Fibroblast of lung (primary cell): ENCODE measurements at places on chromosomes 13 and 19. TPM values are rescaled to one million over a fixed set of nuclear protein-coding genes. Genes with fewer than 3 reads are reported as not detected.

DNA sequence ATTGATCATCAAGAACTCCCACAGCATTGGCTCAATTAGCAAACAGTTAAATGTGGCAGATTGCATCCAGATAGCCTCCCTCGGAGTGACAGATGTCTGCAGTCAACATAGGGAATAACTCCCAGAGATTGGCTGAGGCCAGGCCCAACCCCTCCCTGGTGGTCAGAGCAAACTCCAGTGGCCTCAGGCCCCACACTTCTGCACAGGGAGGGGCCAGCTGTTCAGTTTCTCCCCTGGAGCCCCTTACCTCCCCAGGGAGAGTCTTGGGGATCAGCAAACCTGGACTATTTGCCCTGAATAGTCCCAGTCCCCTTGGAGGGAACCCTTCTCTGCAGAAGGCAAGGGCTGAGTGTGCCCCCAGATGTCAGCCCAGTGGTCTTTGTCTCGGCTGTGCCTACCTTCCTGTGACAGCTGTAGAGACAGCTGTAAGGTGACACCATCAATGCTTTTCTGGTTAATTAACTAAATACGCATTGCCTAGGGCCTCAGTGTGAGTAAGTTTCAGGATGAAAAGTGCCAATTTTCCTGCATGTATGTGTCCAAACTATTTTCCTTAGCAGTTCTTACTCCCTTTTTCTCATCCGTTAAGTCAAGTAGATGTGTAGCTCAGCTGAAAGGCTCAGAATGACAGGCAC, 102.7 kb upstream of the UQCRFS1 start:
- no peak for DNase-seq
- no peak overlapping the region for H3K27ac ChIP-seq
- H3K4me3 ChIP-seq, result no peak overlapping the region
- no peaks in the 10 kb centered on the region for H3K27me3 ChIP-seq

- no peaks in the 10 kb centered on the region for H3K4me1 ChIP-seq
- H3K4me3 ChIP-seq, result no peak overlapping the region
- no peak for DNase-seq
- no peak overlapping the region for H3K27ac ChIP-seq
- H3K27me3 ChIP-seq, result no peaks in the 10 kb centered on the region
- H3K36me3 ChIP-seq, result no peaks in the 10 kb centered on the region
Observed at GRCh38 chr13:48993150-48993549, 17.4 kb downstream of the FNDC3A start.

NALCN gene
- 0.77 and 1.5 TPM in 2 replicates for total RNA-seq

- no peaks in the 10 kb centered on the region for H3K27me3 ChIP-seq
- no peak for DNase-seq
- H3K4me1 ChIP-seq, result no peaks in the 10 kb centered on the region
- H3K27ac ChIP-seq, result no peak overlapping the region
Observed at GRCh38 chr19:46995492-46995891, 24.1 kb upstream of the NPAS1 start.

C2CD4C gene
- under 0.01 and 0.17 TPM in 2 replicates for total RNA-seq

GRCh38 chr13:110636701-110637201, 21.4 kb downstream of the NAXD start:
- peaks cover 45% of the 10 kb centered on the region for H3K36me3 ChIP-seq
- no peak for DNase-seq
- H3K27me3 ChIP-seq, result no peaks in the 10 kb centered on the region
- peaks cover 8% of the 10 kb centered on the region for H3K4me1 ChIP-seq
- no peak overlapping the region for H3K27ac ChIP-seq

IGFLR1 gene
- total RNA-seq, result 0.17 and 0.51 TPM in 2 replicates

DNA sequence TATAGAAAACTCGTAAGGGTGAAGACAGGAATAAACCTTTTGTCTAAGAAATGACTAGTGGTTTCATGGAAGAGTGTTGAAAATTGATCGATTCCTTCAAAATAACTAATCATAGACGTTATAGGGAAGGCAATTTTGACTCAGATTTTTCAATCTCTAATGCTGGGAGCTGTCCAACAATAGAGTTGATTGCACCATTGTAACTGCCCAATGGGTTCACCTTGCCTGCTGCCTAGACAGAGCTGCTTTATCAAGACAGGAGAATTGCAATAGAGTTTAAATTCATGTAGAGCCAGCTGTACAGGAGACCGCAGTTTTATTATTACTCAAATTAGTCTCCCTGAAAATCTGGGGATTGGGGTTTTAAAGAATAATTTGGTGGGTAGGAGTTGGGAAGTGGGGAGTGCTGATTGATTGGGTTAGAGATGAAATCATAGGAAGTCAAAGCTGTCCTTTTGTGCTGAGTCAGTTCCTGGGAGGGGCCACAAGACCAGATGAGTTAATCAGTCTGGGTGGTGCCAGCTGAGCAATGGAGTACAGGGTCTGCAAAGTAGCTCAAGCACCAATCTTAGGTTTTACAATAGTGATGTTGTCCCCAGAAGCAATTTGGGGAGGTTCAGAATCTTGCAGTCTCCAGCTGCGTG, 16.8 kb upstream of the ADGRE2 start:
- no peak for DNase-seq
- no peak overlapping the region for H3K27ac ChIP-seq
- H3K36me3 ChIP-seq, result no peaks in the 10 kb centered on the region
- H3K4me1 ChIP-seq, result no peaks in the 10 kb centered on the region

- no peak overlapping the region for H3K4me3 ChIP-seq
- no peak for DNase-seq
- H3K27me3 ChIP-seq, result no peaks in the 10 kb centered on the region
- H3K27ac ChIP-seq, result no peak overlapping the region
- no peaks in the 10 kb centered on the region for H3K36me3 ChIP-seq
Observed at GRCh38 chr13:110109140-110109783, 197.7 kb downstream of the COL4A1 start.

ZNF677 gene
- 15.7 and 25.3 TPM in 2 replicates for total RNA-seq

SPIB gene
- total RNA-seq, result under 0.01 TPM in 1 of 2 replicates, not detected in the other

- no peaks in the 10 kb centered on the region for H3K4me1 ChIP-seq
- H3K4me3 ChIP-seq, result no peak overlapping the region
- H3K27me3 ChIP-seq, result no peaks in the 10 kb centered on the region
- no peak for DNase-seq
Observed at GRCh38 chr19:39937094-39937720, 2.8 kb upstream of the FCGBP start.

DNA sequence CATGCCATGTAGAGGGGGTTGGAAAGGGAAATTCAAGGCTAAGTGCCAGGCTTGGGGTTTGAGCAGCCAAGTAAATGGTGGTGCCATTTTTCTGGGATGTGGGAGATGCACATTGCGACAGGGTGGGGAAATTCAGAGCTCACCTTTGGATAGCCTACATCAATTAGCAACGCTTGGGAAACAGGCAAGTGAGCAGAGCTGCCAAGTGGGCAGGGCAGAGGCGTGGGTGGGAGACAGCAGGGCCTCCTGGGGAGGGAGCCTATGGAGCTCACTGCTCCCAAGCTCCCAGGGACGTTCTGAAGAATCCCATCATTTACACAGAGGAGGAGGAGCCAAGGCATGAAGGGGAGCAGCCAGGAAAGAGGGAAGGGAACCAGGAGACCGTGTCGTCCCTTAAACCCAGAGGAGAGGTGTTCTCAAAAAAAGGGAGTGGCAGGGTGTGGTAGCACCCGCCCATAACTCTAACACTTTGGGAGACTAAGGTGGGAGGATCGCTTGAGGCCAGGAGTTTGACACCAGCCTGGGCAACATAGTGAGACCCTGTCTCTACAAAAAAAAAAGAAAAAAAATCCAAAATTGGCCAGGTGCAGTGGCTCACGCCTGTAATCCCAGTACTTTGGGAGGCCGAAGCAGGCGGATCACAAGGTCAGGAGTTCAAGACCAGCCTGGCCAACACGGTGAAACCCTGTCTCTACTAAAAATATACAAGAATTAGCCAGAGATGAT, 11.5 kb upstream of the CCNE1 start:
- no peaks in the 10 kb centered on the region for H3K36me3 ChIP-seq
- DNase-seq, result no peak
- H3K4me1 ChIP-seq, result no peaks in the 10 kb centered on the region
- H3K27me3 ChIP-seq, result no peaks in the 10 kb centered on the region

DNA sequence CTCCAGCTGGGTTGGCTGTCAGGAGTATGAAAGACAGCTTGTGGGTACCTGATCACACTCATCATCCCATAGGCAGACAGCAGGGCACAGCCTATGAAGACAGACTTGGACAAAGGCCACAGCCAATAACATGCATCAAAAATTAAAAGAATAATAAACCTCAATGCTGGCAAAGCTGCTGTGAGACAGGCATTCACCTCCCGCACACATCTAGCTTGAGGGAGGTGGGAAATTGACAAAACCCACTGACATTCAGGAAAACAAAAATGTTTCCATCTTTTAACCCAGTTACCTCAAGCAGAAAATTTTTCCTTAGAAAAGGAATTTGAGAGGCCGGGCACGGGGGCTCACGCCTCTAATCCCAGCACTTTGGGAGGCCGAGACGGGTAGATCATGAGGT, 14.4 kb downstream of the IL12RB1 start:
- H3K27ac ChIP-seq, result no peak overlapping the region
- no peak overlapping the region for H3K4me3 ChIP-seq
- H3K4me1 ChIP-seq, result no peaks in the 10 kb centered on the region

XRCC1 gene
- 13.6 and 14.5 TPM in 2 replicates for total RNA-seq

- peaks cover 8% of the 10 kb centered on the region for H3K27me3 ChIP-seq
- DNase-seq, result no peak
- peaks cover 3% of the 10 kb centered on the region for H3K36me3 ChIP-seq
- H3K27ac ChIP-seq, result no peak overlapping the region
- no peak overlapping the region for H3K4me3 ChIP-seq
Observed at GRCh38 chr19:2356036-2356646, 3.9 kb upstream of the TMPRSS9 start.

DNA sequence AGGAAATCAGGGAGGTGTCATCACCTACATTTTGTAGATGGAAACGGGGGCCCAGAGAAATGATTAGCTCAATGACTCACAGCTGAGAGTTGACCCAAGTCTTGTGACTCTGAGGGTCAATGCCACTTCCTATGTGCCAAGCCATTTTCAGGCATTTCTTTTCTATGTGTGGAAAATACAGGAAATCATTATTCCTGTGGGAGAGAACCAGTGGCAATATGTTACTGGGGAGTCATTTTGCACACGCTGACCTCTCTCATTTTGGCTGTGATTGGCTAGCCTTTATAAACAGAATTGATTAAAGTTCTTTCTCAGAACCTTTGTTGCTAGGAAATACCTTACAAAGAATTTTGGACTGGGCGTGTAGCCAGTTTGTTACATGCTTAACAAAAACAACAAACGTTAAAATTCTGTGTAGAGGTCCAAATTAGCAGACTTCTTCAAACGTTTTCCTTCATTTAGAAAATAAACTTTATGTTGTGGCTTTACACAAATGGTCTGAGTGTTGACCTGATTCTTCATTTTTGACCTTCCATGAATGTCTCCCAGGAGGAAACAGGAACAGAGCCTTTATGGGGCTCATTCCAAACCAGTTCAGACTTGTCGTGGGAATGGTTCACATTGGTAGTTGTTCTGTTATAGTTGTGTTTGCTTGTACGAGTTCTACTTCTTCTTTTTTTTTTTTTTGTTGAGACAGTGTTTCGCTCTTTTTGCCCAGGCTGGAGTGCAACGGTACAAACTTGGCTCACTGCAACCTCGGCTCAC, 11.4 kb downstream of the PCCA start:
- H3K4me3 ChIP-seq, result peak overlapping the region; percentile 12
- H3K27me3 ChIP-seq, result no peaks in the 10 kb centered on the region
- H3K27ac ChIP-seq, result peak overlapping the region; percentile 30

CLEC17A gene
- total RNA-seq, result 0.17 TPM in 1 of 2 replicates, not detected in the other

GRCh38 chr13:106874323-106874722, 306.4 kb upstream of the ARGLU1 start:
- no peaks in the 10 kb centered on the region for H3K4me1 ChIP-seq
- no peaks in the 10 kb centered on the region for H3K27me3 ChIP-seq
- H3K4me3 ChIP-seq, result no peak overlapping the region

DNA sequence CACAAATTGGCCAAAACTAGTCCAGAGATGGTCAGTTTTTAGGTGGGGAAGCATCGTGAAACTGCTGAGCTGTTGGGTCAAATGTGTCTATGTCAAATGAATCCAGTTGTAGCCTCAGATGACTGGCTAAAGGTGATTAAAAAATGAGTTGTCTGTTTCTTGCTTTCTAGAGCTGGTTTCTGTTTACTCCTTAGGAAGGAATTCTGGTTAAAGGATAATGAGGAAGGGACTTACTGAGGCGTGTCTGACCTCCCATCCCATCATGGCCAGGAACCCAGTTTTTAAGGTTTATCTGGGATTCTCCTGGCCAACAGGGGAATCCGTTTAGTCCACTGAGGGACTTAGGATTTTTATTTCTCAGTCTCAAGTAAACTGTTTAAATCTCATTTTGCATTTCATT, 256.5 kb downstream of the UQCRFS1 start:
- H3K27me3 ChIP-seq, result no peaks in the 10 kb centered on the region
- H3K4me3 ChIP-seq, result no peak overlapping the region
- no peak for DNase-seq
- peaks cover 11% of the 10 kb centered on the region for H3K4me1 ChIP-seq
- no peaks in the 10 kb centered on the region for H3K36me3 ChIP-seq

INSL3 gene
- total RNA-seq, result not detected in 2 replicates

PRDX2 gene
- 166 and 228 TPM in 2 replicates for total RNA-seq

DNA sequence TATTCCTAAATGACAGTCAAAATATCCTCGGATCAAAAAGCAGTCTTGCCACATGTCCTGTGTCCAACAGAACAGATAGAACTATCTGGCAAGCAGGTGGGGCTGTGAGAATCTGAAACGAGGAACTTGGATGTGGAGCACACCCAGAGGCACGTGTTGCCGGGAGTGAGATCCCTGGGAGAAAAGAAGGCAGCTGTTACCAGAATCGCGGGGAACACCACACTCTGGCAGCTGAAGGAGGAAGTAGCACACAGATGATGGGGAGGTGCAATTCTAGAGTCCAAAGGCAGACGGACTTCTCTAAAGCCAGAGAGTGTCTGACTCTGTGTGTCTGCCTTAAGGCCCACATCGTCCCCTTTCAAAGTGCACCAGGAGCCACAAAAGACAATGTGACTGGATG, 22.3 kb downstream of the SLC7A1 start:
- no peaks in the 10 kb centered on the region for H3K36me3 ChIP-seq
- H3K27ac ChIP-seq, result no peak overlapping the region
- DNase-seq, result peak; percentile 48
- no peaks in the 10 kb centered on the region for H3K27me3 ChIP-seq
- H3K4me3 ChIP-seq, result no peak overlapping the region
